ENCODE measurements at places on chromosomes 6 and 20.

GRCh38 chr6:159943101-159943632 lies 25.7 kb upstream of the IGF2R start:
- no peak for DNase-seq

DNA sequence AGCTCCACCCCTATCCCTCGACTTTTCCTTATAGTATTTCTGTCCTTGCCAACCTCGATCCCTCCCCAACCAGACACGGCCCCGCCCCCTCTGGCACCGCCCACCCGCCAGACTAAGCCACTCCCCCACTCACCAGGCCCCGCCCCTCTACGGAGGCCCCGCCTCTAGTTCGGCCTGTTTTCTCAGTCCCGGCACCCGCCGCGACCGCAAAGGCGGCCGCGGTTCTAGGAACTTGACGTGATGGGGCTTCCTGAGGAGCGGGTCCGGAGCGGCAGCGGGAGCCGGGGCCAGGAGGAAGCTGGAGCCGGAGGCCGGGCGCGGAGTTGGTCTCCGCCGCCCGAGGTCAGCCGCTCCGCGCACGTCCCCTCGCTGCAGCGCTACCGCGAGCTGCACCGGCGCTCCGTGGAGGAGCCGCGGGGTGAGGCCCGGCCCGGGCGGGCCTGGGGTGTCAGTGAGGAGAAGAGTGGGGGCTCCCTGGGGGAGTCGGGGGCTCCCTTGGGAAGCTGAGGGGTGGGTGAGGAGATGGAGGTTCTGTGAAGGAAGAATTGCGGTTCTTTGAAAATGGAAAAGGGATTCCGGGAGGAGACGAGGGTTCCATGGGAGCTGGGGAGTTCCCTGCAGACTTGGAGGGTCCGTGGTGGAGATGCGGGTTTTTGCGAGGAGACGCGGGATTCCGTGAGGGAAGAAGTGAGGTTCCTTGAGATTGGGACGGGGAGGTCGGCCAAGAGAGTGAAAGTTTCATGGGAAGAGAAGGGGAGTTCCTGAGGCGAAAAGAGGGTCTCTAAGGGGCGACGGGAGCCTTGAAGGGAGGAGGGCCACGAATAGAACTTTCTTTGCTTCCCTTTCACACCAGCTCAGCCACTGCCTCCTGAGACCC lies at the start of gene ACSS2:
Gene ACSS2 (plus strand): TSS at position 207 of the 877 bp plus-strand sequence. CDS start 34 bp downstream, at position 241.
- DNase-seq: peak; percentile 98

- no peak for DNase-seq
Observed at GRCh38 chr20:24643731-24644626, 174.6 kb downstream of the SYNDIG1 start.

DNA sequence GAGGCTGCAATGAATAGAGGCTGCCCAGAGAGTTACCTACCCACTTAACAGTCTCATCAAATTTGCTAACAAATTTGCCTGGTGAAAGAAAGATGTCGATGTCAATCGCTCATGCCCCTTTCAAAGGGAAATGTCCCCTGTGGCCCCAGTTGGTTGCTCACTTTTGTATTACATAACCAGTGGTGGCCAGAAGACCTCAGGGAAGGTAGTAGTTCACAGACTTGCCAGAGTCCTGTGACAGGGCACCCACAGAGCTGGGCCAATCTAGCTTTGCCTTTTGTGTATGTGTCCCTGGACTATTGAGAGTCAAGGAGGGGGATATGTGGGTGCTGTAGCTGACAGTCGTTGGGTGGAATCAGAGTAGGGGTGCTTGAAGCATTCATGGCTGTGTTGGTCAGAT lies 70.7 kb upstream of the CCN6 start:
- no peak for DNase-seq

- peak; percentile 27 for DNase-seq
Observed at GRCh38 chr20:8018958-8019245, 659 bp downstream of the TMX4 start.

DNA sequence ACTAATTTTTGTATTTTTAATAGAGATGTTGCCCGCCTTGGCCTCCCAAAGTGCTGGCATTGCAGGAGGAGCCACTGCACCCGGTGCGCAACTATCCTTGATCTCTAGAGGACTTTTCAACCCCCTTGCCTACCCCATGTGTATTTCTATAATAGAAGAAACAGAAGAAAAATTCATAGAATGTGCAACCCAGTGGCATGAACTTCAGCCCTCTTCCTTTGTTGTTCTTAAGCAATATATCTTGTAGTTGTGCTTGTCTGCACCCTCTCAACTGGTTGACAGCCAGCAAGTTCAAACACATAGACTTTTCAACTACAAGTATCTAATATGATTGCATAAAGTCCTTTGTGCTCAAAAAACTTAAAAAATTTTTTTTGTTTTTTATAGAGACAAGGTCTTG lies 72.3 kb upstream of the NCOA3 start:
- DNase-seq: no peak

GRCh38 chr6:142542704-142543233 lies 241.0 kb downstream of the ADGRG6 start:
- DNase-seq: peak; percentile 48

GRCh38 chr20:41358717-41359116 lies 7.9 kb downstream of the EMILIN3 start:
- no peak for DNase-seq

GRCh38 chr20:17838921-17839320 lies 129.7 kb downstream of the SNX5 start:
- DNase-seq: no peak

- DNase-seq: no peak
Observed at GRCh38 chr20:38248133-38248532, 12.4 kb downstream of the KIAA1755 start.

GRCh38 chr6:162856885-162857284 lies 129.1 kb downstream of the PACRG start:
- DNase-seq: no peak

GRCh38 chr6:50899306-50899870 lies 80.7 kb downstream of the TFAP2B start:
- no peak for DNase-seq

DNA sequence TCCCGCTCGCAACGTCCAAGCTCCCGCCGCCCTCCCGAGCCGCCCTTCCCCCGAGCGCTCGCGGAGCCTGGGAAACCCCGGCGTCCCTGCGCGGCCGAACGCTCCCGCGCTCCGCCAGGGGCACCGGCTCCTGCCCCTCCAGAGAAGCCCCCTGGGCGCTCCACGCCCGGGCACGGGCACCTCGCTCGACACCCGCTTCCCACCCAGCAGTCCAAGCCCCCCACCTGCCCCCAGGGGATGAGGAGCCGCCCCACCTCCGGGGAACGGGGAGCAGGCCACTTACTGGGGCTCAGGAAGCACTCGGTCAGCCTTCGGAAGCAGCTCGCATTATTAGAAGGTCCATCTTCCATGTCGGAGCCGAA lies 1.4 kb downstream of the PDE10A start:
- no peak for DNase-seq

DNA sequence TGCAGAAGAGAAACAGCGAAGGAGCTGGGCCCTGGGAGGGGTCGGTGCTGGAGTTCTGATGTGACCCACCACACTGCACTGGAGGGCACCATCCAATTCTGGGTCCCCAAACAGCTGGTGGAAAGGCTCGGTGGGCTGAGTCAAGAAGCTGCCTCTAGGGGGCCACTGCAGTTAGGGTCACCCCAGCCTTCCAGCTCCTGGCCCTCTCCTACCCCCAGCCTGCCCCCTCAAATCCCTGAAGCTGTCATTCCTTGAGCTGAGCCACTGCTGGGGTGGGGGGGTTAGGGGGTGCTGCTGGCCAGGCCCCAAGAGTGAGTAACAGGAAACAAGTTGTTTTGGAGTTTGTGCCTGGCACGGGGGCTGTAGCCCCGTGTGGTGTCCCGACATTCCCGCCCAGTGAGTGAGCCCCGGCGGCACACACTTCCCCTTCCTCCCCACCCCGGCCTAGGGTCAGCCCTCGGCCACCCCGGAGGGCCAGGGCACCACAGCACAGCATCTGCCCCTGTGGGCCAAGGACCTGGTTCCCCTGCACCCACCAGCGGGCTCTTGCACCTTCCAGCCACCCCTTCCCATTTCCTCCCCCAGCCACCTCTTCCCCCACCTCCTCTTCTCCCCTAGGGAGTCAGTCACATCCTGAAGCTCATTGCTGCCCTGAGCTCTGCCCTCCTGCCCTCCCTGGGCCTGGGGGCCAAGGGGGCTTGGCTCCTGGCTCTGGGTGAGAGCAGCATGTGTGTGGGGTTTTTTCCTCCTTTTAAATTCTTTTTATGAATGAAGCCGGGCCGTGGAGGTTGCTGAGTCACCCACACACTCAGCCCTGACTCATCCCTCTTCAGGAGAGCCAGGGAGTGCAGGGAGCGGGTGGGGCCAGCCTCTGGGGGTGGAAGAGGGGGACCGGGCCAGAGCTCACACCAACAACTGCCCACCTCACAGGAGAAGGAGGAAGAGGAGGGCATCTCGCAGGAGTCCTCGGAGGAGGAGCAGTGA lies 4.6 kb downstream of the SMIM29 start:
- peak; percentile 80 for DNase-seq

DNA sequence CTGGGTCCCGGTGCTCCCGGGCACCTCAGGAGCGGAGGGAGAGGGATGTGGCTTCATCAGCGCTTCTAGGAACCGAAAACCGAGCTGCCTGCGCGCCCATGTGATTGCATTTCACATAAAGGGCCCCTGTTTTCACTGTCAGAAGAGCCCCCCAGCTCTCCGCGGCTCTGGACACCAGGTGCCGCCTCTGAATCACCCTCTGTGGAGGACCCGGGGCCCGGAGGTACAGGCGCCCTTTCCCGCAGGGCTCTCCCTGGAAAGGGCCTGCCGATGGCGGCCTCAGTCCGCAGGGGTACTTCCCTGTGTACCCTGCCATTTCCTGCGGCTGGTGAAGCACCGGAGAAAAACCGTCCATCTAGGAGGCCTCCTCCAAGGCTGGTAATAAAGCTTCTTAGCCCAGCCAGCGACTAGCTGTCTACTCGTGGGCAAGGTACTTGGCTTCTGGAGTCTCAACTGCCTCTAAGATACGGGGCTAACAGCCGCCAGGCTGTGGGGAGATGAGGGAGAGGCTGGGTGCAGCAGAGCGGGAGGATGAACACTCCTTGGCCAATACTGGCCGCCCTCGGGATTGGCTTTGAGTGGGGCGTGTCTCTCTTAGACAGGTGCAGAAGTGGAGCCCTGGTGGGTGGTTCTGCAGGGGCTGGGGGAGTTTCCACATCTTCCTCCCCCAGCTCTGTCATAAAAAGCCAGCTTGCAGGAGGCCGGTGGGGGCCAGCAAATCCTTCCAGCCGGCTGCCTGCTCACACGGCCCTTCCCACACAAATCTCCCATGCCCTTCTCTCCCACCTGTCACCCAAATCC lies 1.6 kb downstream of the PPP1R16B start:
- DNase-seq: no peak

GRCh38 chr6:52221302-52221701 lies 23.0 kb downstream of the IL17F start:
- DNase-seq: no peak

- DNase-seq: no peak
Observed at GRCh38 chr6:39980839-39981580, 46.7 kb upstream of the MOCS1 start.

GRCh38 chr6:20655317-20655716 lies 121.1 kb downstream of the CDKAL1 start:
- no peak for DNase-seq

DNA sequence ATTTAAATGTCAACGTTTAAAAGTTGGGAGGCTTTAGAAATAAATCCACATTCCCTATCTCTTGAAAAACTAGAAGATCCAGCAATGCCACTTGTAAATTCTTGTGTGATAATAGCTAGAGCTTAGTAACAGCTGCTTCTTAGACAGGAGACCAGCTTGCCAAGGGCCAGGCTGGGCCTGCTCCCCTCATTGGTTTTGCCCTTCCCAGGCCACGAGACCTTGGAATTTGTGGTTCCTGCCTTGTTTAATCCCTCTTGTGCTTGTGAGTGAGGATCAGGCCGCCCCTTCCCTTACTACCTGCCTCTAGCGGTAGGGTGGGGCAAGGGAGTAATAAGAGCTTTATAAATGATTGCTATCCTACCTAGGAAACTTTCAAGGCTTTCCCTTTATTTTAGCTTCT lies 363.5 kb downstream of the SYNE1 start:
- DNase-seq: no peak

DNA sequence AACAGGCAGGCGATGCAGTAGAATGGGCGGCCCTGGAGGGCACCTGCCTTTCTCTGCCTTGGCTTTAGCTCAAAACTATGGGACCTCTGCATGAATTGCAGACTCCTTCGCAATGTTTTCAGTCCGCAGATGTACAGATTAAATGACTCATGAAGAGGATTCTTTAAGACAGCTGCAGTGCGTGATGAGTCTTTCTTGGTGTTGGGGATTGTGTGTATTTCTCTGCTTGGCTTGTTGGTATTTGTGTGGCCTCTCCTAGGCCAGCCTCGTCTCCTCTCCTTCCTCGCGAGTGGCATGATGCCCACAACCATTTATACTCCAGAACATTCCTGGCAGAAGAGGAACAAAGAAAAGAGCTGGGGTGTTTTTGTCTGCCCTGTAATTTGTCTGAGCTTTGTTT lies 110.6 kb downstream of the SYNDIG1 start:
- DNase-seq: no peak

DNA sequence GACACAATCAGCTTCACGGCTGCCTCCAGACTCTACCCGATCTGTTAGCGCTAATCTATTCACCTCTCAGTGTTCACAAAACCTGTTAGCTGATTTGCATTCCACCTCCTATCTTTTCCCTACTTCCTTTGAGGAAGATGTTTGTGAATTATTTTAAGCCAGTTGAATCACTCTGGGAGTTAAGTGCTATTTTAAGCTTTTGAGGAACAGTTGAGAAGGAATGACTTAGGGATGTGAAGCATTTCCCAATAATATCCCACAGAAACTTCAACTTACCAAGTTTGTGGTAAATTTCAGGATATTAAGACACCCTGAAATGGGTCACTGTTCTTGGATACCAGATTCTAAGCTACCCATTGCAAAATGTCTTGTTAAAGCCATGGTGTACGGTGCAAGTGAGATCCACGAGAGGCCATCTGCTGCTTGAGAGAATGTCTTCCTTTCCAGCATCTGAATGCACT lies 145.2 kb upstream of the CITED2 start:
- no peak for DNase-seq

DNA sequence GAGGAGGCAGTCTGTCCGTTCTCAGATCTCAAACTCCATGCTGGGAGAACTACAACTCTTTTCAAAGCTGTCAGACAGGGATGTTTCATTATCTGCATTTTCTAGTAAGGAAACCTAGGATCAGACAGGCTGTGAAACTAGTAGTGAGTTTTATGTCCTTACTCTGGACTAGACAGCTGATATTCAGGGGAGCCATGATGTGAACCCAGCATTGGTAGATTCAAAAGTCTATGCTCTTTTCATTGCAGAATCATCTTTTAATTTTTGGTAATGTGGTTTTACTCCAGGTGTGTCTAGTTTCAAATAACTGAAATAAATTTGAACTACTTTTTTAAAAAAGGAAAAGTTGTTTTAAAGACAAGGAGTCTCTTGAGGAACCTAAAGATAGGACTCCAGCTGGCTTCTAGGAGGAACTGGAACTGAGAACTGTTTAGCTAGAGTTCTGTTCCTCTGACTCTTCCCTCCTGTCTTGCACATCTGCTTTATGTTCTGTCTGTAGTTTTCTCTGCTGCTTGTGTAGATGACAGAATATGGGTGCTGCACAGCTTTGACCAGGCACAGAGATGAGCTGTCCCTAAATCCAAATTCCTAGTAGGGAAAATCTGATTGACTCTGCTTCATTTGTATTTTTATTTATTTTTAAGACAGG lies 27.8 kb upstream of the RNF144B start:
- no peak for DNase-seq

GRCh38 chr6:149888093-149888492 lies 9.8 kb downstream of the RAET1E start:
- no peak for DNase-seq

- DNase-seq: no peak
Observed at GRCh38 chr6:125546841-125547251, 202.6 kb upstream of the HEY2 start.

GRCh38 chr6:100001915-100002388 lies 7.9 kb upstream of the MCHR2 start:
- no peak for DNase-seq
